GM04504 (cell line): ENCODE measurements at places on chromosomes 7 and 10.

- DNase-seq: no peak
Measured at GRCh38 chr10:126570621-126571602, 99.6 kb downstream of the C10orf90 start.

GRCh38 chr7:114864278-114864677 is 57.6 kb upstream of the MDFIC start:
- no peak for DNase-seq

DNA sequence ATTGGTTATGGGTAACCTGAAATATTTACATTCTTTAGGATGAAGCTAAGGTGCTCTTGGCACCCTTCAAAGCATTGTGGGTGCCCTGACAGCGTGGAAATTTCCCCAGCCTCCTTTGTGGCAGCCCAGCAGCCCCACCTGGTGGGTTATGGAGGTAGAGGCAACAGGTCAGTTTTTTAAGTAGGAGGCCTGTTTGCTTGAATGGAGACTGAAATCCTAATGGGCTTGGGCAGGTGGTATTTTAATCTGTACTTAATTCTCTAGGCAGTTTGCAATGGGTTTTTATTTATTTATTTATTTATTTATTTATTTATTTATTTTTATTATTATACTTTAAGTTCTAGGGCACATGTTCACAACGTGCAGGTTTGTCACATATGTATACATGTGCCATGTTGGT is 139.4 kb downstream of the EPC1 start:
- DNase-seq: no peak

- DNase-seq: no peak
Measured at GRCh38 chr7:40799493-40800403, 664.9 kb downstream of the SUGCT start.

DNA sequence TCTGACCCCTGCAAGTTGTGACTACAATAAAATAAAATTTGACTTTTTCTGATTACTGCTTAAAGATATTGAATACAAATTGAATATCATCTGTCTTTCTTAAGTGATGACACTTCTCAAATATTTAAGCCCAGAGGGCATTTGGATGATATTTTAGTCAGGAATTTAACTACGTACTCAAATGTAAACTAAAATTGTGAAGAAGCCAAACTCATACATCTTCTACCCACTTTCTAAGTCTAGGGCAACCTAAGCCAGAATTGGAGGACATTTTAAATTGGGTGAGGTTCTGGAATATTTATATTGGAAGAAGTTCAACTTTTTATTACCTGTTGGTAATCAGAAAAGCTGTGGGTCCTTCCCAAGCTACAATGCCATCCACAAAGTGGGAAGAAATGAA is 149.1 kb upstream of the WDR11 start:
- no peak for DNase-seq

DNA sequence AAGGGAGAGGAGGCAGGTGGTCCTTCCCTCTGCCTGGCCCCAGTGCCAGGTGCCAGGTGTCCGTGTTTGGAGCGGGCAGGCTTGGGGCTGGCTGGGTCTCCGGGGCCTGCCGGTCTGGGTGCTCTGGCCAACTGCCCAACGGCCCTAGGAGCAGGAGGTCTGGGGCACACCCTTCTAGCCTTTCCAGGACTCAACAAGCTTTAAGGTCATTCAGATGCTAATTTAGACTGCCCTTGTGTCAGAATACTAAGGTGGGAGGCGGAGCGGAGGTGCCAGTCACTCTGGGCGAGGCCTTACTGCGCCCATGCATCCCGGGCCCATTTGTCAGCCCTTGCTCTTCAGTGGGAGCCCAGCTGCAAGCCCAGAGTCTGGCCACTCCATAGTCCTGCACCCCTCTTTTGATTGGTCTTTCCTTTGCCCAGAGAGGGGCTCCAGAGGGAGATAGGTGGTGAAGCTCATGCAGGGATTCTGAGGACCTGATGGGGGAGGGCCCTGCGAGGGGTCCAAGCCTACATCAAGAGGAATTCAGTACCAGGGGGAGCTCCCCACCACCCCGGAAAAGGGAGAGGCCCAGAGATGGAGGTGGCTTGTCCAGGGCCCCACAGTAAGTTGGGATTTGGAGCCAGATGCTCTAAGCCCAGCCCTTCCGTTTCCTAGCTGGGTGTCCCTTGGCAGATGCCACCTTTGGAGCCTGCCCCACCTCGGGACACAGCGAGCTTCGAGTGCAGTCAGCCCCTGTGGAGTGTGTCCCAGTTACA is 1.3 kb downstream of the PGAM2 start:
- DNase-seq: no peak

DNA sequence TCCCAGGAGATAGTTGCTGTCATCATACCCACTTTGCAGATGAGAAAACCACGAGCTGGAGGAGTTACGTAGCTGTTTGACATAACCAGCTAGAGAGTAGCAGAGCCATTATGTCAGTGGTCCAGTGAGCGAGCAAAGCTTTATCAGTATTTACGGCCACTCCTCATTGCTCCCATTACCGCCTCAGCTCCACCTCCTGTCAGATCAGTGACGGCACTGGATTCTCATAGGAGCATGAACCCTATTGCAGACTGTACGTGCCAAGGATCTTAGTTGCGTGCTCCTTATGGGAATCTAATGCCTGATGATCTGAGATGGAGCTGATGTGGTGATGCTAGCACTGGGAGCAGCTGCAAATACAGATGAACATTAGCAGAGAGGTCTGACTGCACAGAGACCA is 9.2 kb upstream of the SFMBT2 start:
- DNase-seq: no peak

DNA sequence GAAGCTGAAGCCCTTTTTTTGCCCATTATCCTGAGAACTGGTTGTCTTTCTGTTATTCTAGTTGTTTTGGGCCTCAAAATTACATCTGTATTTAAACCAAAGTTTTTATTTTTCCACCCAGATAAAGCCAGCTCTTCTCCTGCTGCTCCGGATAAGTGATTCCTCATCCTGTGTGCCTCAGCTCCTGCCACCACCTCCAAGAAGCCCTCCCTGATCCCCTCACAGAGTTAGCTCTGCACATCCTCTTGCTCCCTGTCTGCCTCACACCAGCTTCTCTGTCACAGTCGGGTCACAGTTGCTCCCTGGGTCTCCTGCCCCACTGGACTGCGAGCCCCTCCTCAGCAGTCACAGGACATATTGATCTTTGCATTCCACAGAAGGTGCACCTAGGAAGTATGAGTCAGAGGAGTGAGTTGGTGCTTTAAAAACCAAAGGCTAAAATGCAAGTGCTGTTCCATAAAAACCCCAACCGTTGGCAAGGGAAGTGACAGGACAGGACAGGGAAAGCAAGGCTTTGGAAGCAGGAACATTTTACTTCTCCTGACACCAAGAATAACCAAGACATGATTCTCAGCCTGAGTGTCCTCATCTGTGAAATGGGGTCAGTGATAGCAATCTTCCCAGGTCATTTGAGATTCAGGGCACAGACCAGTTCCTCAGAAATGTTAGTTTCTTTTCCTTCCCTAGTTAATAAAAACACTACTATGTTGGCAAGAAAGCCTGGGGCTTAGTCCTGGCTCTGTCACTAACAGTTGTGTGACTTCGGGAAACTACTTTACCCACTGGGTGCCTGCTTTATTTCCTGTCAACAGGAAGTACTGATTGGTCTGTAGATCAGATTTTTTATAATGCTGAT is 36.5 kb upstream of the EEPD1 start:
- DNase-seq: no peak

GRCh38 chr7:79822620-79823240 is 311.9 kb upstream of the GNAI1 start:
- DNase-seq: no peak

DNA sequence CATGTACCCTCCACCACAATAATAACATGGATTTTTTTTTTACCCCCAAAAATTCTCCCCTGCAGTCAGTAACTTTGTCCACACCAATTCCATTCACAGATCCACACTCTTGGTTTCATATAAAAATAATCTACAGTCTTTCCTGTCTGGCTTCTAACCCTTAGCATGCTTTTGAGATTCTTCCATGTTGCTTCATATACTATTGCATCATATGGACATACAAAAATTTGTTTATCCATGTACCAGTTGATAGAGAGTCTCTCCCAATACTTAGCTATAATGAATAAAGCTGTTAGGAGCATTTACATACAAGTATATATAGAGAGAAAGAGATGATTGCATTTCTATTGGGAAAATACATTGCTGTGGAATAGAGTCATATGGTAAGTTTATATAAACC is 575.0 kb downstream of the XPNPEP1 start:
- no peak for DNase-seq

GRCh38 chr10:115093776-115094408 is 727 bp downstream of the ATRNL1 start:
- no peak for DNase-seq

DNA sequence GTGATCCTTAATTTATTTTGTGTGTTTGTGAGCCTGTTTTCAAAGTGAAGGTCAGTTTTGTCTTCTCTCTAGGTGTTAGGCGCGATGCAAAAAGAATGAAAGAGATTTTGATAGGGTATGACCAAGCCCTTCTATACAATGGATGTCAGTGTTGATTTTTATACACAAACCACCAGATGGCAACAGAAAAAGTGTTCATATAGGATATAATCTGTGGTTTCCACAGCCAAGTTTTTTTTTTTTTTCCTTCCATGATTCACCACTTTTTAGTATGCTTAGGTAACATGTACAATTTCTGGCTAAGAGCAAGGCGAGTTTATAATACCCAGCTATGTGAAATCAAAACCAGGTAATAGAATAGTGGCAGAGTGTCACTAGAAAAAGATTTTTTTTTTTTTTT is 8.1 kb downstream of the SDK1 start:
- DNase-seq: no peak

GRCh38 chr10:17022896-17023295 is 106.7 kb downstream of the CUBN start:
- DNase-seq: no peak

- no peak for DNase-seq
Measured at GRCh38 chr10:105743343-105744056, 1102.4 kb downstream of the SORCS3 start.

- no peak for DNase-seq
Measured at GRCh38 chr10:114911052-114911711, 26.8 kb upstream of the TRUB1 start.

GRCh38 chr10:93452143-93452542 is 30.0 kb downstream of the MYOF start:
- DNase-seq: no peak

- DNase-seq: no peak
Measured at GRCh38 chr7:77482015-77482414, 55.1 kb upstream of the PTPN12 start.

GRCh38 chr10:4353059-4353655 is 472.9 kb upstream of the AKR1E2 start:
- DNase-seq: no peak

GRCh38 chr10:32379318-32379949 is 32.5 kb upstream of the EPC1 start:
- DNase-seq: peak; percentile 32

DNA sequence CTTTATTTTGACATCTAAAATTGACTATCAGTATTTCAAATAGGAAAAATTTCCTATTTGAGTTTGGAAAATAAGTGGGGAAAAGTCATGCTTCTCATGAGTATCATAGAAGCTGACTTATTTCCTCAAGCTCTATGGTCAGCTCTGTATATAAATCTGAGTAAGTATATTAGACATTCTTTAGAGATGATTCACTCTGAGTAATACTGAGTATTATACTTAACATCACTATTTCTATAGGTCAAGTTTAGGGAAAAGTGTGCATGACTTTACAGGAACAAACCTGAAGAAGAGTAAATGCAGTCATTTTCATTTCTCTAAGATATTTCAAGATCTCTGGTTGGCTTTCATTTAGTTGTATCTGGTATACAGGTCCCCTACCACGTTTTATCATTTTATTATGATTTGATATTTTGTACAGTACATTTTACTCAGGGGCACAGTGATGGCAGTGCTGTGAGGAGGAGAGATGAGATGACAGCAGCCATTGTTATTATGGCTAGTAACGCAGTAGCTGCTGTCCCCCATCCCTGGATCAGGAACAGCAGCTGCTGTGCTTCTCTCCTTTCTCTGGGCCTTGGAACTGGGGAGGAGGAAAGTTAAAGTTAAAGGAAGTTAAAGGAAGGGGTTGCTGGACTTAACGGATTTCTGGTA is 15.2 kb downstream of the SND1 start:
- no peak for DNase-seq

- DNase-seq: no peak
Measured at GRCh38 chr7:41731493-41732435, 28.9 kb upstream of the INHBA start.

GRCh38 chr7:132472463-132473120 is 103.7 kb downstream of the PLXNA4 start:
- peak; percentile 63 for DNase-seq

- DNase-seq: no peak
Measured at GRCh38 chr7:134528749-134529148, 1.4 kb downstream of the AKR1B10 start.

GRCh38 chr10:6659451-6659850 is 79.4 kb upstream of the PRKCQ start:
- DNase-seq: no peak

DNA sequence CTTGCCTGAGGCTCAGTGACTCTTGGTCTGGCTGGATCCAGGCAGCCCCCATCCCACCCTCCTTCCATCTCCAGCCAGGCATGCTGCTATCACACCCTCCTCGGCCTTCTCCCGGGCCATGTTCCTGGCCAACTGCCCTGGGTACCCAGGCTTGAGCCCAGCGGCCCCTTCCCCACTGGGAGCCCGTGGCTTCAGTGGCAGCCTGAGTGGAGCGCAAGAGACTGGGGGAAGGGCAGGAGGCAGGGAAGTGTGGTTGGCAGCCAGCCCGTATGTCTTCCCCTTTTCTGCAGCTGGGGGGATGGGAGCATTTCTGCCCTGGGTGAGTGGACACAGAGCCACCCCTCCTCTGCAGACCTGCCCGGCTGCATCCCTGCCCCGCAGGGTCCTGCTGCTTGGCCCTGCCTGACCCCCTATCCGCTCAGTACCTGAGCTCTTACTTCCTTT is 148.5 kb downstream of the ARHGAP22 start:
- DNase-seq: no peak

GRCh38 chr10:929960-930624 is 1.4 kb downstream of the LARP4B start:
- DNase-seq: no peak

- no peak for DNase-seq
Measured at GRCh38 chr10:48194830-48195229, 79.7 kb downstream of the FRMPD2 start.

DNA sequence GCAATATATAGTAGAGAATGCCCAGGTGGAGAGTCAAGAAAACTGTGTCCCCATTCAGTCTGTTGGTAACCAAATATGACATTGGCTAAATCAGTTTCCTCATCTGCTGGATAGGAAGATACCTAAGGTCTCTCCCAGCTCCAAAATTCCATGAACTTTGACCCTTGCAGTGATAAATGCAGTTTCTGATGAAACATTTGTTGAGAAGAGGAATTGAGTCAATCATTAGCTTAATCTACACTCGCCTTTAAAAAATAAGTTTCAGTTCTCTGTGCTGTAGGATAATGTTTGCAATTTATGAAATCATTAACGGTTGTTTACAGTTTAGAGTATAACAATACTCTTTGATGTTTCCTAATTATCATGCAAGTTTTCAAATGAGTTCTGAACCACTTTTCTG is 38.0 kb upstream of the SLC25A13 start:
- no peak for DNase-seq

- DNase-seq: no peak
Measured at GRCh38 chr7:1218541-1219165, 14.0 kb upstream of the UNCX start.

- no peak for DNase-seq
Measured at GRCh38 chr10:12337453-12338372, 11.6 kb upstream of the CAMK1D start.
